CD4-positive, alpha-beta T cell treated with Interleukin-6 for 4 hours (primary cell): ENCODE measurements at places on chromosomes 4 and X.

DNA sequence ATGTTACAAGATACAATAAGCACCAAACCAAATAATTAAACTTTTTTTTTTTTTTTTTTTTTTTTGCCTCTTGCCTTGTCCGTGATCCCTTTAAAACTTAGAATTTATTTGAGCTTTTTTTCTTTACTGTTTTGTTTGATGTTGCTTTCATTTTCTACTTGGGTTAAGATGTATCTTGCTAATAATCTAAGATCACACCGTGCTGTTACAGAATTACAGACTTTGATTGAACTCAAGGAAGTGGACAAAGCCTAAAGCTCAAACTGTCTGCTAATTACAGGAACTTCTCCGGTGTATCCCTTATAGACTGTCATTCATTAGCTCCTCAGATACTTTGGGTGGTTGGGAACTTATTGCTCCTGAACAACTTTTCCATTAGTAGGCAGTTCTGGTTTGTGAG is 26.5 kb downstream of the STIM2 start:
- DNase-seq: no peak

DNA sequence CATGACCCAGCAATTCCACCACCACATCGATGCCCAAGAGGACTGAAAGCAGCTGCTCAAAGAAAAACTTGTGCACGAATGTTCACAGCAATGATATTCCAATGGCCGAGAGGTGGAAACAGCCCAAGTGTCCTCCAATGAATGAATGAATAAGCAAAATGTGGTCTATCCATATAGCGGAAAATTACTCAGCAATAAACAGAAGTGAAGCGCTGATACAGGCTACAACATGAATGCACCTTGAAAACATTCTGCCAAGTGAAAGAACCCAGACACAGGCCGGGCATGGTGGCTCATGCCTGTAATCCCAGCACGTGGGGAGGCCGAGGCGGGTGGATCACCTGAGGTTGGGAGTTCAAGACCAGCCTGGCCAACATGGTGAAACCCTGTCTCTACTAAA is 5.2 kb upstream of the SLC2A9 start:
- DNase-seq: no peak

DNA sequence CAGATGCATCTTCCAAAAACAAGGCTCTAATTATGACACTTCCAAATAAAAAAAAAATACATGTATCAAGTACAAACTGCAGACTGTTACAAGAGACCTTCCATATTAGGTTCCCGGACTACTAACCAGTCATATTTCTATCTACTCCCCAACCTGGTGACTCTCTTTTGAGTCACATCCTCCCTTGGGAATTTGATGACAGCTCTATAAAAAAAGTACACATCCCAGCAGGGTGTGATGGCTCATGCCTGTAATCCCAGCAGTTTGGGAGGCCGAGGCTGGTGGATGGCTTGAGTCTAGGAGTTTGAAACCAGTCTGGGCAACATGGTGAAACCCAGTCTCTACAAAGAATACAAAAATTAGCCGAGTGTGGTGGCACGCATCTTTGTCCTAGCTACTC is 14.9 kb downstream of the RPGR start:
- no peak for DNase-seq

DNA sequence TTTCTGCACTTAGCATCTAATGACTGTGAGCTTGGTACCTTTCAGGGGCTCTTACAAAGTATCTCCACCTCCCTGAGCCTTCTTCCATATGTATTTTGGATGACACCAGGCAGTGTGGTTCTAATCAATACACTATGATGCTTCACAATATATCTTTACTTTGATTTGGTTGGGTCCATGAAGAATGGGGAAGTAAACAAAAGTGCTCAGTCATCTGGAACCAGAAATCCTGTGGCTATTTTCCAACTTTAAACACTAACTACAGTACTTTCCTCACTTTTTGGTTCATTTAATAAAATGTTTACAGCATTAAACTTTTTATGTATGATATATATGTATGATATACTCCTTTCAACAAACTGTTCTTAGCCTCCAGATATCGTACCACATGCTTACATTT is 216.4 kb upstream of the AFF2 start:
- DNase-seq: no peak

GRCh38 chr4:188613976-188614375 is 474.7 kb downstream of the TRIML1 start:
- no peak for DNase-seq
